ENCODE measurements at places on chromosomes 1 and 21.
A peak's percentile ranks its signal among the peaks of the same experiment; 100 is the strongest.

DNA sequence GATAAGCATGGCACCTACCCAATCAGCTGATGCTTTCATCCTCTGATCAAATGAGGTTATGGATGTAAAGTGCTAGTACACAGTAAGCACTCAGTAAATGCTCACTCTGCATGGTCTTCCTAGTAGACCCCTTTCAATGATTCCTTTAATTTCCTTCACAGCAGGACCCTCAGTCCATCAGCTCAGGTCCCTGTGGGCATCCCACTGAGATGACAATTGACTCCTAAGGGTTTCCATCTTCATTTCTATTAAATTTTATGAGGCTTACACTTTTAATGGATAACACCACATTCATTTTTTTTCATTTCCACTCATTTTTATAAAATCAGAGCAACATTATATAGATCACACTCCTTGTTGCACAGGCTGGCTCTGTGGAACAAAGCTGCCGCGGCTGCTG lies 12.8 kb downstream of the RHOU start:
- DNase-seq: no peak

- no peak for DNase-seq
Measured at GRCh38 chr21:15809065-15809464, 79.3 kb downstream of the USP25 start.

DNA sequence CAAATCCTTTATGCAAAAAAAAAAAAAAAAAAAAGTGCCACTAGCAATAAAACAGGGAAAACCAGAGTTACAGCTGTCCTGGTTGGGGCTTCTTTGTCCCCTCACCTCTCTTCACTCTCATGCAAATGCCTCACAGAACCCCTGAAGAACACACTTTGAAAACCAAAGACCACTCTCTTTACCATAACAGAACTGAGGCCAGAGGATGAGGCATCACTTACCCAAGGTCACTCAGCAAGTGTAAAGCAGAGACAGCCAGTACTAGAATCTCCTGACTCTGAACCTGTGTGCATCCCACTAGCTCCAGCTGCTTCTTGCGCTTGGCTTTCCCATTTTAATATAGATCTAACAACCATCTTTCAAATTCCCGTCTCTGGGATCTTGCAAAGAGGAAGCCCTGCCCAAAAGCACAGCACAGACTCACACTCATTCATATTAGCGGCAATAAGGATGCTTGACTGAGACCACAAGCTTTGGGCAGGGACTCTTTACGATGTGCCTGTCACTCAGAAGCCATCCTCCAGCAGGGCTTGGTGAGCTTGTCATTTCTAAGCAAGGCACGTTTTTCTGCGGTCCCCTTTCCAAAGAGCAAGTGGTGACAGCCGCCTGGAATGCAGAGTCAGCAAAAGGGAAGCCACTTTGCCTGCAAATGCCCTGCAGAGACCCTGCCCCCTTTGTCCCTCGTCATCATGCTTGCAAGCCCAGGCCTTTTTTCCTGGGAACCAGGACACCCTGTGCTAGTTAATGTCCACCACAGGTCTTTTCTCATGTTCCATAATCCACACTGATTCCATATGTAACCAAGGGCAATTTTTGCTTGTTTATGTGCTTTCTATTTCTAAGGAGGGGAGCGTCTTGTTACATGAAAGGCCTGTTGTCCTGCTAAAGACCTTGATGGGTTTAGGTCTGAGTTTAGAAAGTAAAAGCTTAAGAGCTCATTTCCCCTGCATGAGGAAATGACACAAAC lies 76.5 kb upstream of the NFIA start:
- no peak for DNase-seq

GRCh38 chr1:44788120-44788860 lies at the start of gene BEST4:
Gene BEST4 (minus strand): TSS chr1:44788170. CDS start chr1:44787705, 465 bp downstream.
- DNase-seq: no peak

DNA sequence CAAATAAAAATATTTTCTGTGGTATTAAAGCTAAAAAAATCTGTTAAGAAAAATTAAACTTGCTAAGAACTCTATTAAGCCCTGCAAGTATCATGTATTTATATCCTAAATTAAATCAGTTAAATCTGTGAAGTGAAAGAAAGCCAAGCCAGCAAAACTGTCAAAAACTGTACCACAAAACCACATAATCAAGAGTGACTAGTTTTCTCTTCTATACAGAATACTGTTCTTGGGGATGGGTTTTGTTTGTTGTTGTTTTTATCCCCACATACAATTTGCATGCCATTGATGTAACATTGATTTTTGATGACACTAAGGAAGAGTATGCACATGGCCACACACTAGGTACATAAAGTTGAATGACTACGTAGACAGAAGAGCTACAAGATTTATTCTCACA lies 20.4 kb downstream of the DPH5 start:
- no peak for DNase-seq

DNA sequence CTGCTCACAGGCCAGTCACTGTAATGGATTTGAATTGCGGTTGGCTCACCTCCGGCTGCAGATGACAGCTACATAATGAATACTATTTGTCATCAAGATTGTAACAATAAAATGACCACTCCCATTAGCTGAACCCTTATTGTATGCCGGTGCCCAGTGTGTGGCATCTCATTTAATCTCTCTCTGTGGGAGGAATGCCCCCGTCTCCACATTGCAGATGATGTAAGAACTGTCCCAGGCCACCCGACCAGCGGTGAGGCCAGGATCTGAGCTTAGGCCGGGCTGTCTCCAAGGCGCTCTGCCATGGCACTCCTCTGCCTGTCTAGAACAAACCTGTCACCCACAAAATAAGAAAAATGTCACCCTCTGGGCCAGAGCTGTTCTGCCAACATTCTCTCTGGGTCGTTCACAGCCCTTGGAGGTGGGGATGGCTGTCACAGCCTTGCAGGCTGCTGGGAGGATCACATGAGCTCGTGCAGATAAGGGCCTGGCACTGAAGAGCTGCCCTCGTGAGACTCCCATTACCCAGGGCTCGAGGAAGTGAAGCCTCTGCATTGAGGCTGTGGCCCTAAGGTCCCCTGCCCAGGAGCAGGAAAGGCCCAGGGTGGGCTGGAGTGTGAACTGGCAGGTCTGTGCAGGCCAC lies 52.7 kb downstream of the ECE1 start:
- DNase-seq: no peak

DNA sequence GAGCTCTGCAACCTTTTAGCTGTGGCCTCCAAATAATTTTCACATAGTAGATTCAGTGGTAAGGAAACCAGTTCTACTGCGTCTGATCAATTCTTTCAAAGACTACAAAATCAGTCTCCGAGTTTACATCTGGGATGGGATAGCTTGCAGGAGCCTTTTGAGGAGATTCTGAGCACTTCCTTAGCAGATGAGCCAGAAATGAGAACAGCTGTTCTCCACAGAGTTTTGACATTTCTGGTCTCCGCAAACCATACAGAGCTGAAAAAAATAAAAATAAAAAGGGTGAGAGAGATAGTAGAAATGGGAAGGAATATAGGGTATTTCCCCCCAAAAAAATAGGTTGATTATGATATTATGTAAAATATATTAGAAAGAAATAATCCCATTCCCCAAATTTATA lies 119.3 kb downstream of the LYPLAL1 start:
- no peak for DNase-seq

- no peak for DNase-seq
Measured at GRCh38 chr1:20442920-20443625, 42.9 kb downstream of the CAMK2N1 start.

GRCh38 chr1:202958544-202959275 lies 598 bp upstream of the ADIPOR1 start:
- no peak for DNase-seq

DNA sequence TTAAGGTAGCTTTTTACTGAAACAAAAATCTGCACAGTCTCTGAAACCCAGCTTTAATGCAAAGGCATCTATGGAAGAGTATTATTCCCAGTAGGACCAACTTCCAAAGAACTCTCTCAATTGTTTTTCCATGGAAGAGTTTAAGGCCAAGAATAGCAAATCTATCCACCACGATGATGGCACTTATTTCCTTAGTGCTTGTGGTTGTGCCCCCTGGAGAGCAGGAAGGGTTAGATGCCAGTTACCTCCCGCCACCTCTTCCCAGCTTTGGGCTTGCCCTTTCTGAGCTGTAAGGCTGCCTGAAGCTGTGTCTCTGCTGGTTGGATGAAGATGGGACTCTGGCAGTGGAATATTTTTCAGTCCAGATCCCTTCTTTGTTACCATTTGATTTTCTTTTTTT lies 4.8 kb upstream of the ATP1A1 start:
- DNase-seq: no peak

- no peak for DNase-seq
Measured at GRCh38 chr1:232376632-232377493, 253.1 kb downstream of the SIPA1L2 start.

- DNase-seq: no peak
Measured at GRCh38 chr1:31732751-31733289, 29.0 kb upstream of the COL16A1 start.

GRCh38 chr1:76336931-76337371 lies 262.4 kb downstream of the ST6GALNAC3 start:
- no peak for DNase-seq

- DNase-seq: no peak
Measured at GRCh38 chr1:228860911-228861831, 125.9 kb downstream of the RHOU start.

GRCh38 chr1:192789871-192790270 lies 19.0 kb upstream of the RGS2 start:
- no peak for DNase-seq

DNA sequence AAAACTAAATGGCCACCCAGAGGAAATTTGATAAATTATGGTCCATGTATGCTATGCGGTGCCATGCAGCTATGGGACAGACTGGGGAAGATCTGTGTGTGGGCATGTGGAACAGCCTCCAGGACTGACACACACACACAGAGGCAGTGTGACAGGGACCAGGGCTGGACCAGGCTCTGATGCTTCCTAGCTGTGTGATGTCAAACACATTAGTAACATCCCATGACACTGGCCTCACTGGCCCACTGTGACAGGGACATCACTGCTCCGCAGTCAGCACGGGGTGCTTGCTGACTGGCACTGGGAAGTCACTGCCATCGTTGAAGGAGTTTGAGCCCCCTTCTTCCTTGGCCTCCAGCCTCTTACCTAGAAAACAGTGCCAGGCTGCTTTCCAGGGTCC lies 13.9 kb downstream of the RAP1GAP start:
- no peak for DNase-seq

DNA sequence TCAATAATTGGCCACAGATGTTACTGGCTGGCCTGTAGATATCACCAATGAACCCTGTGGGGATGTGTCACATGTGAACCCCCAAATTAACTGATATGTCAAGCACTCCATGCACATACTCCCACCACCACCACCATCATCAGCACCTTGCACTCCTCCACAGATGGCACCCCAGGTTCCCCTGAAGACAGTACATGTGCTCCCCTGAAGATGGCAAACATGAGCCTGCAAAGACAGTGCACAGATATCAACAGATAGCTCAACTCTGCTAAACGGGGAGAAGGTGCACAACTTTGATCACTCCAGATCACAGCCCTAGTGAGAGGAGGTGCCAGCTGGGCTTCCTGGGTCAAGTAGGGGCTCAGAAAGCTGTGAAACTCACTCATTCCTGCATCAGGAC lies 74.4 kb downstream of the CLCA4 start:
- DNase-seq: no peak

DNA sequence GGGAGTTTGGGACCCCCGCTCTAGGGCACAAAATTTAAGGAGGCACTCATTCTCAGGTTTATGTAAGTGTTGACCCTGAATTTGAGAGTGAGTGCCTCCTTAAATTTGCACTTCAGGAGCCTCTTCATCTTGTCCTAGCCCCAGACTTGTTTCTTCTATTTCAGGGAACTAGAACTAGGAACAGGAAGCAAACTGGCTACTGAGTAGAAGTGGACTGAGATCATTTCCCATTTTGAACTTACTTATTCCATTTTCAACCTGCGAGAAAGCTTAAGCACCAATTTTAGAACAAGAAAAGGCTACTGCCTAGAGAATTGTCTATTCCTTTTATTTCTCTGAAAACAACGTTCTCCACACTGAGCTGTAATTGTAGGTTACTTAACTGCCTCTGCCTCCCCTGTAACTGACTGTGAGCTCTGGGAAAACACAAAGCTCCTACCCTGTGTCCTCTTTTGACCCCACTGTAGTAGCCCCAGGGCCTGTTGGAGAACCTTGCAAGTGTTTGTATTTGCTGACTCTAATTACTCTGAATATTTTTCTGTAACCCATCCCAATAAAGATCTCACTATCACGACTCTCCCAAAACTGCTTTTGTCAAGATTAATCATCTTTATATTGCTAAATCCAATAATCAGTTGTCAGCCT lies 2.5 kb downstream of the PPT1 start:
- no peak for DNase-seq

GRCh38 chr1:230867101-230867902 lies 1.0 kb downstream of the C1orf198 start:
- DNase-seq: no peak

- DNase-seq: peak; percentile 90
Measured at GRCh38 chr1:151945725-151946722, 36.7 kb upstream of the THEM4 start.

DNA sequence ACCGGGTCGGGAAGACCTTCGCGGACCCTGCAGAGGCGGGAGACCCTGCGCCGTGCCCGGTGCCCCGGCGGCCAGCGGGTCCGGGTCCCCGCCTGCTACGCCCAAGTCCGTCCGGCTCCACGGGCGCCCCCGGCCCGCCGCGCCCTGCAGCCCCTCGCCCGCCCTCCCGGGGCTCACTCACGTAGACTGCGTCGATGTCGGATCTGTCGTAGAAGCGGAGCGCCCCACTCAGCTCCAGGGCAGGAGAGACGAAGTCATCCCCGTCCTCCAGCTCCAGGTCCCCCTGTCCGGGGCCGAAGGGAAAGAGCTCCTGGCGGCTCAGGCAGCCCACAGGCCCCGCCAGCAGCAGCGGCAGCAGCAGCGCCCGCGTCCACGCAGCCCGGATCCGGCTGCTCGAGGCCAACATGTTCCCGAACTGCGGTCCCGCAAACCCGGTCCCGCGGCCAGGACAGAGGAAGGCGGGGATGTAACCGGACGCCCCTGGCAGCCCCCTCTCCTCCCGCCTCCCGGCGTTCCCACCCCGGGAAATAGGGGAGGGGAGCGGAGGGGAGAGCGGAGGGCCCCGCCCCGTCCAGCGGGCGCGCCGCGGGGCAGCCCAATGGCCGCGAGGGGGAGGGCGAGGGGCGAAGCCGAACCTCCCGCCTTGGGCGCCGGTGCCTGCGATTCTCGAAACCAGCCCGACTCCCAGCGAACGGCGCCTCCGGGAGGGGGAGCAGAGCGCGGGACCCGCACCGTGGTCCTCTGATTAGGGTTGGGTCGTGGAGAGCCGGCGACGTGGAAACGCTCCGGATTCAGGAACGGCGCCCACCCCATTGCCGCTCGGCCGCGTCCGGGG lies at the start of gene NID1:
TSS of gene NID1 (minus strand) at position 417 of the 835 bp plus-strand sequence. CDS start at position 406, 11 bp downstream.
- DNase-seq: no peak

DNA sequence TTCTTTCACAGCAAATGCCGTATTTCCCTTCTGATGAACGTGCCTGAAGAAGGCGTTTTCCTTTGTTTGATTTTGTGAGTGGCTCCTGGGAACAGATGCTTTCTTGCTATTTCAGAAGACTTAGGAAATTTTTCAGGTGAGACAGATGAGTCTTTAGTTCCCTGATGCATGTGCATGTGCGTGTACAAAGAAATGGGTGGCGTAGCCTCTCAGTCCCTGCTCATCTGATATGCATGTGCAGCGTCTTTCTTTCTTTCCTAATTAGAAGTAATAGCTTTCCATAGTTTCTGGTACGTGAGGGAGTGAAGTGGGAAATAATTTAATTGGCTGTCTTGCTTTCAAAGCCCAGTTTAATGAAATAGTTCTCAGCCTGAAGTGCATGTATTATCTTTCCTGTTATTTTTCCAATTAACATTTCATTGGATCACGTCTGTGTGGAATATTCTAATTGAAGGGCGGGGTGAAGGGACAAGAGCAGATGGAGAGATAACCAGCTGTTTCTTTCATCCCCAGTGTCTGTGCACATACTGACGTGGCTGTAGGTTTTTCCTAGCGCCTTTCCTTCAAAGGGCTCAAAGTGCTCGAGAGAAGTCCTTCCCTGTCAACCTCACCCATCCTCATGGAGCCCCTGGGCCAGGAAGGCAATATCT lies 104.3 kb downstream of the FAM78B start:
- DNase-seq: no peak
